ENCODE measurements at places on chromosomes 4 and X.

DNA sequence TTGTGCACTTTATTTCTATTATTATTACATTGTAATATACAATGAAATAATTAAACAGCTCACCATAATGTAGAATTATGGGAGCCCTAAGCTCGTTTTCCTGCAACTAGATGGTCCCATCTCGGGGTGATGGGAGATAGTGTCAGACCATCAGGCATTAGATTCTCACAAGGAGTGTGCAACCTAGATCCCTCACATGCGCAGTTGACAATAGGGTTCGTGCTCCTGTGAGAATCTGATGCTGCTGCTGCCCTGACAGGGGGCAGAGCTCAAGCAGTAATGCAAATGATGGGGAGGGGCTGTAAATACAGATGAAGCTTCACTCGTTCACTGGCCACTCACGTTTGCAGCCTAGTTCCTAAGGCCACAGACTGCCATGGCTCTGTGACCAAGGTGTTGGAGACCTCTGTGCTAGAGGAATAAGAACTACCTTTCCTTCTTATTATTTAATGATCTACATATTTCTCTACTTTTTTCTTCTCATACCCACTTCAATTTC lies 492.9 kb upstream of the INTU start:
- DNase-seq, result no peak

DNA sequence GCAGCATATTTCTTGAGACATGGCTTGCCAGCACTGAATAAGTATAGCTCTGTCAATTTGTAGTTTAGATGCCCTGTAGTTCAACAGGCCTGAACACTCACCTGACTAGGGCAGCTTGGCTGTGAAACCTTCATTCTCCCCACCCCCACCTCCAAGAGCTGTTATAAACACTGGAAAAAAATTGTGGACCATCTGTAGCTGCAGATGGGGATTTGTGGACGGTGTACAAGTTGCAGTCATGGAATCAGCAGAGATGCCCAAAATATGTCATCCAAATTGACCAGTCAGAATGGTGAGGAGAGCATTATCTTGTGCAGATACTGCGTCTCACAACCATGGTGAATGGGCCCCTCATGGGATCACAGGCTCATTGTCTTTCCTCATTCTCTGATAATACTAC lies 76.2 kb upstream of the PAQR3 start:
- DNase-seq, result no peak

DNA sequence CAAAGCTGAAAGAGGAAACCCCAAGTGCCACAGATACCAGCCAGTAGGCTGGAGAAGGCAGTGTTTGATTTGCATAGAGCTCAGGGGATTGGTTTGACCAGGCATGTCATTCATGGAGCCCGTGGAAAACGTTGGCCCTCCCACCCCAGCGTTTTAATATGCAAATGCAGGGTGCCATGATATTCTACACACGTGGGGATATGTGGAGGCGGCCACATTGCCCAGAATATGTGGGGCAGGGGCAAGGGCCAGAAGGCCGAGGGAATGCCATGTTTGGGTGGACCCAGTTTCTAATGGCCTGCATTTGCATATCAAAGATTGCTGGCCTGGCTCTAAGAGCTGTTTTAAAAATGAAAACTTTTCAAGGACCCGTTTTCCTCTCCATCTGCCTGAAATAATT lies 71.1 kb downstream of the MAP9 start:
- no peak for DNase-seq

DNA sequence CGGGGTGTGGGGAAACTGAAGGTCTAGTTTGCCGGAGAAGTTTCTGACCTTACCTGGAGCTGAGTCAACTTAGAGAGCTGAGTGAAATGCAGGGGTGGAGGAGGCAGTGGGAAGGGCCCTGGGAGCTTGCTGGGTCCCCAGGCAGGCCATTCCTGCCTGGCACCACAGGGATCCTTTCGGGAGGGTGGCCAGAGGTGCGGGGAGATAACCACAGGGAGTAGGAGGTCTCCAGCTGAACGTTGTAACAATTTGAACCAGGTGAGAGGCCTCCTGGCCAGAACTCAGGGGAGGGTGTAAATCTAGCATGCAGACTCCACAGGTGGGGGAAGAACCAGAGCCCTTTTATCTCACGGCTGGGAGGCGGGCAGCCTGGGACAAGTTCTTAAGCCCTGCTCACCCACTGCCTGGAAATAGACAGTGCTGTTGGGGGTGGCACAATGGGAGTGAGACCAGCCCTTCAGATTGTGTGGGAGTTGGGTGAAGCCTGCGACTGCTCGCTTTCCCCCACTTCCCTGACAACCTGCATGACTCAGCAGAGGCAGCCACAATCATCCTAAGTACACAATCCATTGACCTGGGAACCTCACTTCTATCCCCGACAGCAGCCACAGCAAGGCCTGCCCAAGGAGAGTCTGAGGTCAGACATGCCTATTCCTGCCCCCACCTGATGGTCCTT lies 247.4 kb downstream of the ADGRA3 start:
- DNase-seq, result no peak

DNA sequence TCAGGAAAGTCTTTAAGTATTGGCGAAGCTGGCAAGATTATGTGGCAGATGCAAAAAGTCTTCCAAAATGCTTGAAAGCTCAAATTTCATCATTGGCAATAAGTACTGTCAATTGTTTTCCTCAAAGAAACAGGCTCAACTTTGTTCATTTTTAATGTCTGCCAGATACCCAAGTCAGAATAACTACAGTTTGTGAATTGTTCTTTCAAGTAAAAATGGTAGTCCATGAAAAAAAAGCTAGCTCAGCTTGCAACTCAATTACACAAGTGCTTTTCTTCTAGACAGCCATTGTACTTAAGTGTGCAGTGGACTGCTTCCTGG lies 70.5 kb downstream of the AFF1 start:
- no peak for DNase-seq

Measured in renal cortex interstitium (tissue), 15 donors.